Right forelimb (tissue), 1 donor: ENCODE measurements at places on chromosomes 3 and 15.

- DNase-seq: no peak
These were observed 97.2 kb downstream of the CLDN1 start for GRCh38 chr3:190224863-190225692.

GRCh38 chr15:38299216-38299615 is 46.6 kb downstream of the SPRED1 start:
- DNase-seq: no peak

DNA sequence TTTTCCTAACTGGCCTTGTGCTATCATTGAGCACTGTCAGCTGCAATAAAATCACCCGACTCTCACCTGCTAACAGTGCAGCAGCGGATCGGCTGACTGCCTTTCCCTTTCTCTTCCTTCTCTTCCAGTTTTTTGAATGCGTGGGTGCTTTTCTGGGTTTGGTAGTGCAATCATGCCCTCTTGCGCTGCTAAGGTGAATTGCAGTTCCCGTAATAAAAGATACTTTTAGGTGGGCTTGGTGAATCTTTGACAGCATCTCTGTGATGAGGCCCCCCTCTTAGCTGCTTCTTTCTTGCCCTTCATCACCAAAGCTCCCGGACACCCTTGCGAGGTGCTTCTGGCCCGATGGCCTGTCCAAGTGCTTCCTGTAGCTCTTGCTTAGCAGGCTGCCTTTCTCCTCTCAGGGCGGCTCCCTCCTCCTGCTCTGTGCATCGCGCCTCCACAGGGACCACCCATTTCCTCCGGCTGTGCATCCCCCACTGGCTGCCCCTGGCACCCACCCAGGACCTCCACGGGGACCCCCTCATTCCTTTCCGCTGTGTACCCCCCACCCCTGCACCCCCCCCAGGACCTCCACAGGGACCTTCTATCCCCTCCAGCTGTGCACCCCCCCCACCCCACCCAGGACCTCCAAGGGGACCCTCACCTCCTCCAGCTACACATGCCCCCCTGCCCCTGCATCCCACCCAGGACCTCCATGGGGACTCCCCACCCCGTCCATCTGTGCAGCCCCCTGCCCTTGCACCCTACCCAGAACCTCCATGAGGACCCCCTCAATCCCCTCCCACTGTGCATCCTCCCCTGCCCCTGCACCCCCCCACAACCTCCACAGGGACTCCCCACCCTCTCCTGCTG is 50.8 kb upstream of the RPL32 start:
- DNase-seq: no peak

- no peak for DNase-seq
These were observed 81.4 kb downstream of the SEMA5B start for GRCh38 chr3:122946185-122946584.

DNA sequence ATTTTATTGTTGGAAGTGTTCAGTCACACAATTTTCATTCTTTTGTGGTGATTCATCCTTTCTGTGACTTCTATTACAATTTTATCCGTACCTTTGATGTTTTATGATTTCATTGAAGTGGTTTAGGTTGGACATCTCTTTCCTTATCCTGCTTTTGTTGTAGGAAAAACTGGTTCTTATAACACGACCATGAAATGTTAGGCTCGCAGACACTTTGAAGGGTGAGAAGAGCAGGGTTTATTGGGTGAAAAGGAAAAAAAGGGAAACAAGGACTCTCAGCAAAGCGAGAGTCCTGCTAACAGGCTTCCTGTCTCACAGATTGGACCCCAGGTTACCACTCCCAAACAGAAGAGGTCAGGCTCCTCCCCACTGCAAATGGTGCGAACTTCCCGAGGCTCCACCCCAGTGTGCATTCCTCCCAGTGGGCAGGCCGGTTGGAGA is 257.4 kb downstream of the STXBP5L start:
- no peak for DNase-seq

GRCh38 chr3:169477790-169478189 is 185.7 kb downstream of the MECOM start:
- no peak for DNase-seq

- peak; percentile 5 for DNase-seq
These were observed 6.7 kb upstream of the BFSP2 start for GRCh38 chr3:133393204-133393603.

GRCh38 chr3:99509224-99509623 is 129.2 kb upstream of the COL8A1 start:
- no peak for DNase-seq

DNA sequence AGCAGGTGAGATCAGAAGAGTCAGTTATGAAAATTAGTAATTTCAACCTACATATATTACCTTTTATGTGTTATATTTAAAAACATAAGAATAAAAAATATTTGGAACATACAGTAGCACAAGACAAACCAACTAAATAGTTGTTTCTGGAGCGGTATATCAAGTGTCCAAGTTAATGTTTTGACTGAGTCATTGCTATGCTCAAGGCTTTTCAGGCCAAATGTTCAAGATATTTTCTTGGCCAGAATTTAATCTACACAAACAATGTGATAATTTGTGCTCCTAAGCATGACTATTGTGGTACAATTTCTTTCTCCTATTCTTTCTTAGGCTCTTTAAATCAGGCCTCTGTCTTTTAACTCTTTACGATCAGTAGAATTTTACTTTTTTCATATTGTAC is 412.4 kb downstream of the RAP2B start:
- no peak for DNase-seq

GRCh38 chr3:151556596-151556995 is 95.7 kb upstream of the IGSF10 start:
- no peak for DNase-seq

- no peak for DNase-seq
These were observed 18.8 kb upstream of the FAM81A start for GRCh38 chr15:59419170-59419569.

DNA sequence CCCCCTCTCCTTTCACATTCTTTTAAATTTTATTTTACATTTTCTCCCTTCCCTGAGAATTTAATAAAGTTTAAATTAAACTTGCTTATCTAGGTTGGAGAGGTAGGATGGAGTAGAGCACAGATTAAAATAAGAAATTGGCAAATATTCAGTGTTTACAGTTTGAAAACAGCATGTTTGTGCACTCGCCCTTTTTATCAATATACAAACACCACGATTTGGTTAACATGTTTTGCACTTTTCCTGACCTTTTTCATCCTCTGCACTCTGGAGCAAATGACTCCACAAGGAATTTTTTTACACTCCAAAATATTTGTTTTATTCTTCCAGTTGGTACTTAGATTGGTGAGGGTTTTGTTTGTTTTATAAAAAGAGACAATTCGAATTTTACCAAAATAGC is 87.1 kb downstream of the DUT start:
- no peak for DNase-seq

DNA sequence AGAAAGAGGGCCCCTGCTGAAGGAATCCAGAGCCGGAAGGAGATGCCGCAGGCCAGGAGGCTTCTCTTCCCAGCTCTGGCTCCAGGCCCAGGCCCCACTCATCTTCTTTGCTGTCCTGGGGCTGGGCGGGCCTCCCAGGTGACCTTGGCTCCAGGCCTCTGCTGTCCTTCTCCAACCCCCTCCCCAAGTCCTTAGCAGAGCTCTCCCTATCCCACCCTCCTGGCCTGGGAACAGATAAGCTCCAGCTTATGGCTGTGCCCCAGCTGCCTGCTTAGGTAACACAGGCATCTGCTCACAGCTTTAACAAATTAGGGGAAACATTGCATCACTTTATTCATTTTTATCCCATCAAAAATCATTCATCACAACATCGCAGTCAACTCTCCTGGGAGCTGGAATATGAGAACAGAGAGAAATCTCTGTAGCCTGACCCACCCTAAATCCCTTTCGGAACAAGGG is 86.9 kb downstream of the SEMA5B start:
- DNase-seq: peak; percentile 59

- no peak for DNase-seq
These were observed 15.5 kb downstream of the PAQR9 start for GRCh38 chr3:142947799-142948575.

- no peak for DNase-seq
These were observed 74.5 kb upstream of the SLC6A1 start for GRCh38 chr3:10918011-10918410.

DNA sequence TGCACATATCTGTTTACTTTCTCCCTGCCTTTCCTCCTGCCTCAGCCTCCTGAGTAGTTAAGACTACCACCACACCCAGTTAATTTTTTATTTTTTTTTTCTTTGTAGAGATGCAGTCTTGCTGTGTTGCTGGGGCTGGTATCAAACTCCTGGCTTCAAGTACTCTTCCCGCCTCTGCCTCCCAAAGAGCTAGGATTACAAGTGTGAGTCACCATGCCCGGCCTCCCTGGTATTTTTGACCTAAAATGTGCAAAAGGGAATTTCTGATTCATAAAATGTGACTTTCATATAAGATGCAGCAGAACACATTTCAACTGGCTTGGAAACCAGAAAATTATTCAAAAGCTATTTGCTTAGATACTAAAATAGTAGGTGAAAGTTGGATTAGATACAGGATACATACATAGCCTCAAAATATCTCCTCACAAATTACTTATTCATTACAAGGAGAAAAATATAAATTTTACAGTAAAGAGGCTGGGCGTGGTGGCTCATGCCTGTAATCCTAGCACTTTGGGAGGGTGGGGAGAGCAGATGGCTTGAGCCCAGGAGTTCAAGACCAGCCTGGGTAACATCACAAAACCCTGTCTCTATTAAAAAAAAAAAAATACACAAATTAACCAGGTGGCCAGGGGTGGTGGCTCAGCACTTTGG is 32.0 kb downstream of the MAP4 start:
- DNase-seq: no peak

- DNase-seq: no peak
These were observed 62.1 kb upstream of the NR2C2 start for GRCh38 chr3:14885307-14885706.

- DNase-seq: no peak
These were observed 505.0 kb upstream of the THBS1 start for GRCh38 chr15:39075756-39076341.

GRCh38 chr3:152175528-152175889 is 93.2 kb upstream of the MBNL1 start:
- no peak for DNase-seq

- no peak for DNase-seq
These were observed 863 bp downstream of the PSMA4 start for GRCh38 chr15:78540871-78541743.

GRCh38 chr3:159189994-159190669 is 388.3 kb downstream of the MFSD1 start:
- DNase-seq: no peak

GRCh38 chr15:48102167-48102566 is 18.6 kb upstream of the SLC24A5 start:
- no peak for DNase-seq

- DNase-seq: peak; percentile 41
These were observed 47.7 kb downstream of the PXYLP1 start for GRCh38 chr3:141279077-141279967.

DNA sequence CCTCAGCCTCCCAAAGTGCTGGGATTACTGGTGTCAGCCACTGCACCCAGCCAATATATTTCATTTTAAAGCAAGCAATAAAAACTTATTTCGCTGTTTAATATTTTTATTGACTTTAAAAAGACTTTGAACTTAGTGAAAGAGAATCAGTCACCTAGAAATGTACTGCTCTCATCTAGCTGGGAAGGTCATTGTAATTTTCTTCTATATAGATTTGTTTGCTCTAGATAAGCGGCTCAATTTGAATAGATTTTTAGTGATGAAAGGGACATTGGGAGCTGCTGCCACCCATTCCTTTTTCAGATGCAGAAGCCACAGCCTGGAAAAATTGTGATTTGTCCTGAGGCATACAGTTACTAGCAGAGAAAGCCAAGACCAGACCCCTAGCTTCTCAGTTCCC is 40.1 kb downstream of the CAPN7 start:
- no peak for DNase-seq

- peak; percentile 66 for DNase-seq
These were observed 561 bp downstream of the SIDT1 start for GRCh38 chr3:113532698-113533533.

- no peak for DNase-seq
These were observed 366.8 kb upstream of the ZNF385D start for GRCh38 chr3:22117751-22118346.

DNA sequence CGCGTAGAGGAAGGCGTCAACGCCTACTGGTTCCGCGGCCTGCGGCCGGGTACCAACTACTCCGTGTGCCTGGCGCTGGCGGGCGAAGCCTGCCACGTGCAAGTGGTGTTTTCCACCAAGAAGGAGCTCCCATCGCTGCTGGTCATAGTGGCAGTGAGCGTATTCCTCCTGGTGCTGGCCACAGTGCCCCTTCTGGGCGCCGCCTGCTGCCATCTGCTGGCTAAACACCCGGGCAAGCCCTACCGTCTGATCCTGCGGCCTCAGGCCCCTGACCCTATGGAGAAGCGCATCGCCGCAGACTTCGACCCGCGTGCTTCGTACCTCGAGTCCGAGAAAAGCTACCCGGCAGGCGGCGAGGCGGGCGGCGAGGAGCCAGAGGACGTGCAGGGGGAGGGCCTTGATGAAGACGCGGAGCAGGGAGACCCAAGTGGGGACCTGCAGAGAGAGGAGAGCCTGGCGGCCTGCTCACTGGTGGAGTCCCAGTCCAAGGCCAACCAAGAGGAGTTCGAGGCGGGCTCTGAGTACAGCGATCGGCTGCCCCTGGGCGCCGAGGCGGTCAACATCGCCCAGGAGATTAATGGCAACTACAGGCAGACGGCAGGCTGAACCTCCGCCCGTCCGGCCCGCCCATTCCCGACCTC is 4.1 kb downstream of the ISLR2 start:
- peak; percentile 64 for DNase-seq

DNA sequence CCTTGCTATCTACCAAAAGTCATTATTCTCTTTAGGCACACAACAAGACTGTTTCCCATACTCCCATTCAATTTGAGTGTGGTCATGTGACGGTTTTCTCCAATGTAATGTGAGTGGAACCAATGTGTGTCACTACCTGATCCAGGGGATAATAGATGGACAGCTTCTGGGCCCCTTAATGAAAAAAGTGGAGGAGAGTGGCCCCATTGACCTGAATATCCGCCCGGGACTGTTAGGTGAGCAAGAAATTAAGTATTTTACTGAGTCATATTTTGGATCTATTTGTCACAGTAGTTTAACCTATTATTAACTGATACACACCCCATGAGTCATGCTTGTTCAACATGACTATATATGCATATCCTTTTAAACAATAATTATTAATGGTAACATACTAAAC is 15.1 kb upstream of the ARID3B start:
- DNase-seq: no peak

- no peak for DNase-seq
These were observed 231.3 kb downstream of the KLF13 start for GRCh38 chr15:31557899-31558298.

DNA sequence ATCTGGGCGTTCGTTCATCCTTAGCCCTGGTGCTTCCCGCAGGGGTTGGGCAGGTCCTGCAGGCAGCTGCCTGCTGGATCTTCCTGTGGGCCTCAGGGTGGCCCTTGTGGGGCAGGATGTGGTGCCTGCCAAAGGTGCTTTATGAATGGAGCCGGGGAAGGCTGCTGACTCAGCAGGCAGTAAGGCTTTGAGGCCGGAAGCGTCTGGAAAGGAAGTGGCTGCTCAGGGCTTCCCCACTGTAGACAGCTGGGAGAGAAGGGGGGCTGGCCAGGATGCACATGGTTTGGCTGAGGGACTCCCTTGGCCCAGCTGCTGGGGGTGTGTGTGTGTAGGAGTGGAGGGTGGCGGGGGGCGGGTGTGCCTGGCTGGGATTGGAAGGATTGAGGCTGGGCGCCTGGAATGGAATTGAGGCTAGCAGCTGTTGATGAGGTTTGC is 12.9 kb downstream of the CD276 start:
- DNase-seq: peak; percentile 95

- no peak for DNase-seq
These were observed 4.4 kb upstream of the RASA2 start for GRCh38 chr3:141482245-141482922.

- DNase-seq: no peak
These were observed 28.1 kb downstream of the HACD3 start for GRCh38 chr15:65558336-65558735.

- DNase-seq: peak; percentile 65
These were observed 37.5 kb upstream of the MYZAP start for GRCh38 chr15:57554063-57554811.

- no peak for DNase-seq
These were observed 31.3 kb upstream of the ARHGEF3 start for GRCh38 chr3:56833022-56833421.
